ENCODE measurements at places on chromosomes 13 and 19. TPM values are rescaled to one million over a fixed set of nuclear protein-coding genes. Genes with fewer than 3 reads are reported as not detected.

- no peak for DNase-seq
Measured at GRCh38 chr13:45932676-45933075, 81.1 kb upstream of the SIAH3 start.

- DNase-seq: no peak
Measured at GRCh38 chr19:4012092-4012974, 4.8 kb downstream of the PIAS4 start.

- DNase-seq: no peak
Measured at GRCh38 chr19:2514981-2515518, 39.1 kb downstream of the GADD45B start.

DNA sequence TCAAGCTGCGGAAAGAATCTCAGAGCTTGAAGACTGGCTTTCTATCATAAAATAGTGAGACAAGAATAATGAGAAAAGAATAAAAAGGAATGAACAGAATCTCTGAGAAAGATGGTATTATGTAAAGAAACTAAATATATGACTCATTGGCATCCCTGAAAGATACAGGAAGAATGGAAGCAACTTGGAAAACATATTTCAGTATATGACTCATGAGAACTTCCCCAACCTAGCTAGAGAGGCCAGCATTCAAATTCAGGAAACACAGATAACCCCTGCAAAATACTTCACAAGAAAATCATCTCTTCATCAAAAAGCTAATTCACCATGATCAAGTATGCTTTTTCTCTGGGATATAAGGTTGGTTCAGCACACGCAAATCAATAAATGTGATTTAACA lies 2318.0 kb downstream of the PCDH9 start:
- no peak for DNase-seq

DNA sequence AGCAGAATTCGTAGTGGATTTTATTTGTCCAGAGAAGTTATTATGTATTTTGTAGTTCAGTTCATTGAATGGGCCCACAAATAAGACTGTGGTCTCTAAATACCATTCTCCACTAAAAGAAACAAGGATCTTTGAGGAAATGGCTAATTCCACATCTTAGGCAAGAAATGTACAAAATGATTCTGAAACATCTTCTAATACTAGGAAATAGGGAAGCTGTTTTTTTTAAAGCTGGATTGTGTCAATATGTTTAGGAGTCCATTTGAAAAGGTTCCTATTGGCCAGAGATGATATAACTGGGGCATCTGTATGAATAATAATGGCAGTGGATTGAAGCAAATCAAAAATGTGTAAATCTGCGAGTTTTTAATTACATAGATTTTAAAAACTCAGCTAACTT lies 88.5 kb upstream of the SIAH3 start:
- no peak for DNase-seq

DNA sequence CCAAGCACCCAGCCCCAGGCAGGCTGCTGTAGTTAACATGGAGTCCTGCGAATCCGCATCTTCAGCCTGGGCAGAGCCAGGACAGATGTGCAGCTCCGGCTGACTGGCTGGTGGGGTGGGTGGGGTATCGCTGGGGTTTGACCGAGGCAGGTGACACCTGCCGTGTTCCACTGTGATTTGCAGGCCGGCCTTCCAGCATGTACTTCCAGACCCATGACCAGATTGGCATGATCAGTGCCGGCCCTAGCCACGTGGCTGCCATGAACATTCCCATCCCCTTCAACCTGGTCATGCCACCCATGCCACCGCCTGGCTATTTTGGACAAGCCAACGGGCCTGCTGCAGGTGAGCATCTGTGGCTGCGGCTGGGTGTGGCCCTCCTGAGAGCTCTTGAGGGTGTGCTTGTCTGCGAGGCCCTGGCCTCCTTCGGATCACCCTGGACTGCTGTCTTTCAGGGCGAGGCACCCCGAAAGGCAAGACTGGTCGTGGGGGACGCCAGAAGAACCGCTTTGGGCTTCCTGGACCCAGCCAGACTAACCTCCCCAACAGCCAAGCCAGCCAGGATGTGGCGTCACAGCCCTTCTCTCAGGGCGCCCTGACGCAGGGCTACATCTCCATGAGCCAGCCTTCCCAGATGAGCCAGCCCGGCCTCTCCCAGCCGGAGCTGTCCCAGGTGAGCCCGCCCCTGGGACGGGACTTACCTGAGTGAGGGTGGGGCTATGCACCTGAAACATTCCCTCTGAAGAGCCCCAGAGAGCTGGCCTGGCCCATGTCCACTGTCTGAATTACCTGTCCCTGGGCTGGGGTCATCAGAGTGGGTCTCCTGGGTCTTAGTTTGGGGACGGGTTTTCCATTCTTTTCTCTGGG lies 30.6 kb downstream of the CERS1 start:
- DNase-seq: no peak

- DNase-seq: no peak
Measured at GRCh38 chr13:99311748-99312492, 4.7 kb upstream of the GPR183 start.

- DNase-seq: no peak
Measured at GRCh38 chr13:20812890-20813289, 39.1 kb upstream of the EEF1AKMT1 start.

GRCh38 chr13:36918246-36919131 lies 1.5 kb downstream of the SMAD9 start:
- no peak for DNase-seq

DNA sequence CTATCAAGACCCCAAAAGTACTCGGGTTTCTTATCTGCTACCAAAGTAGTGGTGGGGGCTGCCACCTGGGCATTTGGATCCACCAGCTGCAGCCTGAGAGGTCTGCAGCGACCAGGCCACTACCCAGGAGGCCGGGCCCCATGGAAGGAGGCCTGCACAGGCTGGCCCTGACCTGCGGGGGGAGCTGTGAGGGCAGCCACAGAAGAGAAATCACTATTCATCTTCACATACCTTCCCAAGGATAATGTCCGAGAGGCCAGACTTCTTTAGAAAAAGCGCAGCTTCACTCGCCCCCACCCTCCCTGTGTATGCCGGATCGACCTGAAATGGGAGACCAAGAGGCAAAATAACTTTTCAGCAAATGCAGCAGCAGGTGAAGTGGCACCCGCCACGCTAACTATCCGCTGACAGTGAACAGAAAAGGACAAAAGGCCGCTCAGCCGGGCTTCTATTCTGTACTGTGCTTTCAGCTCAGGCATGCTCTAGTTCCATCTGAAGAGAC lies 30.1 kb downstream of the EPS15L1 start:
- no peak for DNase-seq

KLK3 gene
- total RNA-seq: not detected

ZNF90 gene
- 13.4 TPM for total RNA-seq

All from urinary bladder (tissue), 4 donors.